Upper lobe of right lung (tissue), 1 donor: ENCODE measurements at places on chromosomes 5 and 9.
A peak's percentile ranks its signal among the peaks of the same experiment; 100 is the strongest.

- no peak for DNase-seq
Measured at GRCh38 chr5:107812570-107813141, 141.9 kb upstream of the EFNA5 start.

DNA sequence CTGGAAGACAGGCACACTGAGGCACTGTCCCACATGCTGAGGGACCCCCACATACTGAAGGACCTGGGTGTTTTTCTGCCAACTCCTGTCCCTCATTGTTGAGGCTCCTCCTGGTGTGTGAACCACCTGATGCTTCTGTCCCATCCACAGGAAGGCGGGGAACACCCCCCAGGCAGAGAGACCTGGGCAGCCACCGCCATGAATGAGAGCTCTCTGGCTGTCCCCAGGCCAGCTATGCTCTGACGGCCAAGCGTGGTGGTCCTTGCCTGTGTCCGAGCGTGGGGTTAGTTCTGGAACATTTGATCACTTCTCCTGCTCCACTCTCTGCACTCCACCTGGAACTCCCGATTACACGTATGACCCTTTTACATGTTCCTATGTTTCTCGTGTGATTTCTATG lies 11.9 kb upstream of the LRRC14B start:
- no peak for DNase-seq

DNA sequence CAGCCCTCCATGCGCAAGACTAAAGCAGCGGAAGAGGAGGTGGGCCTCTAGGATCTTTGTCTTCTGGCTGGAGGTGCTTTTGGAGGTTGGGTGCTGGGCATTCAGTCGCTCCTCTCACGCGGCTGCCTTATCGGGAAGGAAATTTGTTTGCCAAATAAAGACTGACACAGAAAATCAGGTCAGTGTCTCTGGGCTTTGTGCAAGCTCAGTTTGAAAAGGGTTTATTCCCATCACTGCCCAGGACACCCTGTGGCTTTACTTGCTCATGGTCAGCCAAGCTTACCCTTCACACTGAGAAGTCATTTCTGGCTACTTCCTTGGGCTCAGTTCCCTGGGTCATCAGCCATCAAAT lies 10.5 kb downstream of the SLC2A8 start:
- DNase-seq: no peak

DNA sequence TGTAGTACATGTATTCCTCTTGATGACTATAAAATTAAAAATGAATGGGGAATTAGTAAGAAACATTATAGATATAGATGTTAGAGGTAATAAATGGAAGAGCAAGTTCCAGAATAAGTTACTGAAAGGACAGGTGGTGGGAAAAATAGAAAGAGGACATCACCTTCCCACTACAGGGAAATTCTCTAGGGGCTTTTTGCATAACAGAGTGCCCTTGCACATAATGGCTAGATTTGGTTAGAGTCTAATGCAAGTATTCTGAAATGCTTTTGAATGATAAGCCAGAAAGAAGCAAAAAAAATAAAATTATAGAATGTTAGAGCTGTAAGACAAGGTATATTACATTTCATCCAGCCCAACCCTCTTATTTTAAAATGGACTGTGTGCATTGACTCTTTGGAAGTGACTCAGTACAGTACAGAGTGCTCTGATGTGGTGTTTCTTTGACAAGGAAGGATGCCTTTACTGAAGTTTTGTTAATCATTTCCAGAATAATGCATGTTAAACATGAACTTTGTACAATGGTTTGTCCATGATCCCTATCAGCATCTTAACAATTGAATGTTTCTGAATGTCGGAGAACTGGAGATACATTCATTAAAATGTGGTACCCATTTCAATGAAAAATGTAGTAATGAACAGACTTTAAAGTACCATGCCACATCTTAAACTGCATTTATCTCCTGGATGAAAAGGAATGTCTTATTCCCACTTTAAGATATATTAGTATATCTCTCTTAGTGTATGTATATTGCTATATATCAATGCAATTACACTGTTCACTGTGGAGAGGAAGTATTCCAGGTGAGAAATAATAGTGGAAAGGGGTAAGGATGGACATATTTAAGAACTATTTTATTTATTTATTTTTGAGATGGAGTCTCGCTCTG lies 391.1 kb downstream of the ADGRV1 start:
- DNase-seq: no peak

GRCh38 chr5:7018198-7018597 lies 305.0 kb downstream of the TENT4A start:
- no peak for DNase-seq

DNA sequence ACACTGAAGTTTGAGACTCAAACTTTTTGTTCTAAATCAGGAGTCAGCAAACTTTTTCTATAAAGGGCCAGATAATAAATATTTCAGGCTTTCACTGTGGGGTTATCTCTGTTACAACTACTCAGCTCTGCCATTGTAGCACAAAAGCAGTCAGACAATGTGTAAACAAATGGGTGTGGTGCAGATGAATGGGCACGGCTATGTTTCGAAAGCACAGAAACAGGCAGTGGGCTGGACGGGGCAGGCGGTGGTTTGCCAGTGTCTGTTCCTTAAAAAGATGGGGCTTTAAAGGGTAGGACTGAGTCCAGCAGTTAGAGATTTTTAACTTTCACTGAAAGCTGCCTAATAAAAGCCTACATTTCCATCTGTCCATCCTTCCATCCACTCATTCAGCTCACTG lies 48.9 kb downstream of the PFDN1 start:
- peak; percentile 73 for DNase-seq

DNA sequence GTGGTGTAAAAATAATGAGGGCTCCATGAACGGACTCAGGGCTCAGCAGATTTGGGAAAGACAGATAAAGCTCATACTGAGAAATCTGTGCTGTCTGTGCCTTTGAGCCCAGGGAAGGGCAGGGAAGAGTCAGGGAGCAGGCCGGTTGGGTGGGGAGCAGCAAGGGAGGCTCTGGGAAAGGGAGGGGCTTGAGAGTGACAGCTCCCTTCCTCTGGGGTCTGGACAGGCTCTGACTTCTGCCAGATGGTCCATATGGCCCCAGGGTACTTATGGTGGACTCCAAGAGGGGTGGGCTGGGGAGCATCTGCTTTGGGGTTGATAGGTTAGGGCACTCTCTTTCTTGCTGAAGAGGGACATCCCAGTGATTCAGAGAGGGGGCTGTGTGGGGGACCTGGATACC lies 2.1 kb downstream of the NPR2 start:
- no peak for DNase-seq

DNA sequence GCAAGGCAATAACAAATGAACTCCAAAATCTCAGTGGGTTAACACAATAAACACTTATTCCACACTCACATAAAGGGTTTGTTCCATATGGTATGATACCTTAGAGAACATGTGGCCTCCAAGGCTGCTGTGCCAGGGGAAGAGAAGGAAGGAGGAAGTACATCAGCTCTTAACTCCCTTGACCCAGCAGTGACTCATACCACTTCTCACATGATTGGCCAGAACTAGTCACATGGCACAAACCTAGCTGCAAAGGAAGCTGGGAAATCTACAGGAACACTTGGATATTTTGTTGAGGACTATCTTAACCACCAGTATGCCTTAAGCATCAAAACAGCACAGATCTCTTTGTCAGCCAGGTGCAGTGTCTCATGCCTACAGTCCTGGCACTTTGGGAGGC lies 99.3 kb downstream of the SLIT3 start:
- no peak for DNase-seq

DNA sequence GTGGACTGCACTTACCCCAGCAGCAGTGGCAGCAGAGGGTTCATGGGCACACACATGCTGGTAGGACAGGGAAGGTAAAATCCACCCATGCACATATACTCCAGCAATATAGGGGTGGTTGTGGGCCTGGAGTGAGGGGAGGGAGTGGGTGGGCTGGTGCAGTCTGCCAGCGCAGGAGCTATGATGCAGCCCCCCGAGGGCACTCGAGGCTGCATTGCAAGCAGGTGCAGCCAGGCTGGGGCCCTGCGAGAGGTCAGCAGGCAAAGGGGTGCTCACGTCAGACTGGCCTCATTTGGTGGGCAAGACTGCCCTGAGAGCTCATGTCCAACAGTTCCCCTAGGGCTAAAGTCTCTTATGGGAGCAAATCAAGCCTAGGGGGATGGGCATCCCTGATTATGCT lies 32.4 kb upstream of the PCDHA1 start:
- DNase-seq: no peak

- no peak for DNase-seq
Measured at GRCh38 chr9:106487266-106487665, 375.7 kb upstream of the ZNF462 start.

- DNase-seq: no peak
Measured at GRCh38 chr5:135392256-135392655, 6.8 kb downstream of the MACROH2A1 start.

GRCh38 chr9:70962761-70963440 lies 158.5 kb downstream of the TRPM3 start:
- DNase-seq: no peak

- DNase-seq: no peak
Measured at GRCh38 chr9:133580419-133580738, 28.8 kb downstream of the FAM163B start.

DNA sequence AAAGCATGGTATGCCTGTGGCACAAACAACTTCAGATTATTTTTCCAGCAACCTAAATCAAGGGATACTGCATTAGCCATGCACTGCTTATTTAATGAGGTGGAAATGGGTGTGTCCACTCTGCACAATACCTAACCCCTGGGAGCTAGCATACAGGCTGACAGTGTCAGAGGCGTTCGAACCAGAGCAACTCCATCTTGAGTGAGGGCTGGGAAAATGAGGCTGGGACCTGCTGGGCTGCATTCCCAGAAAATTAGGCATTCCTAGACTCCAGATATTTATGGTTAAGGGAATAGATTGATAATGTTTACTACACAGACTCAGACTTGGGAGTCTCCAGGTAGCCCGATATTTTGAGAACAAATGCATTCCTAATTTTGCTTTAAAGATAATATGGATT lies 2.8 kb downstream of the FGF1 start:
- DNase-seq: no peak

GRCh38 chr5:17129093-17129849 lies 88.2 kb upstream of the BASP1 start:
- DNase-seq: no peak

DNA sequence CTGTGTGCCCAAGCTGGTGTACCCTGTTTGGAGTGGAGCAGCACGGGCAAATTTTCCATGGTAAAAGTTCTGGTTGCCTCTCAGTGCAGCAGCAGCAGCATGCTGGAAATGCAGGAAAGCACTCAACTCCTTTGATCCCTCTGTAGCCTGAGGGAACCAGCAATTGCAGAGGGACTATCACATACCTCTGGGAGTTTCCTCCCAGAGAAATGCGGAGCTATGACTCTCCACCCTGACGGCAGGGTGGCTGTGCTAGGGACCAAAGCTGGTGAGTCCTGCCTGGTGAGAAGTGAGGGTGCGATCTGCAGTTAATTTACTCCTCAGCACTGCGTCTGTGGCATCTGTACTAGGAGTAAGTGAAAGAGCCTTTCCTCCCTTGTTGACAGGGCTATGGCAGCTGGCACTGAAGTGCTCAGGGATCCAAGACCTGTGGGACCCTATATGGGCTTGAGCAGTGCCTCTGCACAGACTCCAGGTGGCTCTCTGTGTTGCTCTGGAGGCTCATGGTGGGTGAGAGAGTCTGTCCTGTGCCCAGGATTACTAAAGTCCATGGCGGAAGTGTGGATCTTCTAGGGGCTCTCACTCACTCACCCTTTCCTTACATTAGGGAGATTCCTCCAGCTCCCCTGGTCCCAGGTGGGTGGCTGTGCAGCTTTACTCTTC lies 601.2 kb upstream of the TYRP1 start:
- DNase-seq: no peak

- DNase-seq: no peak
Measured at GRCh38 chr9:4680173-4680525, 780 bp downstream of the CDC37L1 start.

GRCh38 chr9:136572003-136572827 lies 26.4 kb upstream of the NOTCH1 start:
- DNase-seq: no peak

- no peak for DNase-seq
Measured at GRCh38 chr9:128138001-128138400, 10.5 kb upstream of the PTGES2 start.

- no peak for DNase-seq
Measured at GRCh38 chr9:708551-709432, 132.7 kb upstream of the DMRT1 start.

- DNase-seq: no peak
Measured at GRCh38 chr9:111151537-111151936, 113.3 kb upstream of the LPAR1 start.

DNA sequence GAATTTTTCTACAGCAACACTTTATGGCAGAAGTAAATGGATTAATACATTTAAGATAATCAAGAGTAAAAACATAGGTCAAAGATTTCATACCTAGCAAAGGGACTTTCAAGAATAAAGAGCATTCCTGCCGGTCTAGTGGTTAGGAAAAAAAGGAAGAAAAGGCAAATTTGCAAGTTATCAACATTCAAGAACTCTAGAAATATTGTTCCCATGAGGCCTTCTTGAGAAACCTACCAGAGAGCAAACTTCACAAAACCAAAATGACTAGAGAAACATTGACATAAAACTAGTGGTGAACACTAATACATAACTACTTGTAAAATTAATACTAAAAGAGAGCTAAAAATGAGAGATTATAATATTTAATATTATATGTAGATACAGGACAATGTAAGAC lies 320.2 kb upstream of the RGMB start:
- DNase-seq: no peak

GRCh38 chr9:135794057-135794335 lies 92.0 kb downstream of the KCNT1 start:
- DNase-seq: no peak

DNA sequence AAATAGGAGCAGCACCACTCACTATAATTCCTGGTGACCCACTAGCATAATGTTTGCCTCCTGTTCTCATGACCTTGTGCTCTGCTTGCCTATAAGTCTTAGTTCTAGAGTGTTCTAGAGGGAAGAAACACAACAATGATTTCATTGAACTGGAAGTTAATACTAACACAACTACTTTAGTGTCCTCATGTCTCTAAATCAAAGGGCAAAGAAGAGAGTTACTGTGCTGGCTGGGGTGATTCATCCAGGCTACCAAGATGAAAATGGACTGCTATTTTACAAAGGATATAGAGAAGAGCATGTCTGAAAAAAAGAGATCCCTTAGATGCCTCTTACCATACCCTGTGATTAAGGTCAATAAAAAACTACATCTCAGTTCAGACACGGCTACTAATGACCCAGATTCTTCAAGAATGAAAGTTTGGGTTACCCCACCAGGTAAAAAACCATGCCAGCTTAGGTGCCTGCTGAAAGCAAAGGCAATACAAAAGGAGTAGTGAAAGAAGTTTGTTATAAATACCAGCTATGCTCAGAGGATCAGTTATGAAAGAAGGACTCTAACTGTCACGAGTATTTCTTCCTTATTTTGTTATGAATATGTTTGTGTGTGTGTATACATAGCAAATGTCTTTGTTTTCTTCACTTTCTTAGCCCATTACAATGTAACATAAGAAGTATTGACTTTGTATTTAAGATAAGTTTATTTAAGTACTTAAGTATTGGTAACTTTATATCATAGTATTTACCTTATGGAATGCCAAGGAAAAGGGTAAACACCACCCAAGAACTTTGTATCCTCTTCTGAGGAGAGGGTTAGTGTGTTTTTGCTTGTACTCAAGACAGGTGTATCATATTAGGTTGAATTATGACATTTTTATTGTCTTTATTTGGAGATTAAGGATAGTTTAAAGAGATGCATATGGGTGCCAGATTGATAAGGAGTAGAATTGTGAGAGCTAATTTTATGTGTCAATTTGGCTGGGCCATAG lies 314.1 kb upstream of the PTGER4 start:
- no peak for DNase-seq

GRCh38 chr5:160088805-160089204 lies 30.4 kb downstream of the PWWP2A start:
- DNase-seq: no peak
